ENCODE measurements at places on chromosomes 1 and 21.

- DNase-seq = peak; percentile 41
Measured at GRCh38 chr1:210360852-210361477, 32.3 kb downstream of the HHAT start.

DNA sequence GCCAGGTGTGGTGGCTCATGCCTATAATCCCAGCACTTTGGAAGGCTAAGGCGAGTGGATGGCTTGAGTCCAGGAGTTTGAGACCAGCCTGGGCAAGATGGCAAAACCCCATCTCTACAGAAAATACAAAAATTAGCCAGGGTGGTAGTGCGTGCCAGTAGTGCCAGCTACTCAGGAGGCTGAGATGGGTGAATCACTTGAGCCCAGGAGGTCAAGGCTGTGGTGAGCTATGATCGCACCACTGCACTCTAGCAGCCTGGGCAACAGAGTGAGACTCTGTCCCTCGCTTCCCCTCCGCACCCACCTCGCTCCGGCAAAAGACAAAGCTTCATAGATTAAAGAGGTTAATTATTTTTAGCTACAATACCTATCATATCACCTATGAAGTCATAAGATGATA, 100.0 kb downstream of the HHAT start:
- DNase-seq = no peak

DNA sequence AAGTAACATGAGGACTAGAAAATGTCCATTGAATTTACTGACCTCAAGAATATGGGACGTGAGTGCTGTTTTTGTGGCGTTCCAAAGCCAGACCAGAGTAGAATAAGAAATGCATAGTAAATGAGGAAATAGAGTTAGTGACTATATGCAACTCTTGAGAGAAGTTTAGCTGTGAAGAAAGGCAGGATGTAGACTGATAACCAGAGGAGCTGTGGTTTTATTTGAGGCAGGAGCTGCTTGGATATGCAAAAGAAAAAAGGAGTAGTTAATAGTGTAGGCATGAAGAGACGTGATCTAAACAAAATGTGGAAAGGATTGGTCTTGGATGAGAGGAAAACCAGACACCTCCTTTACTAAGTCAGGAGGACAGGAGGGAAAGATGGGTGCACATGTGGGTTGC, 28.2 kb downstream of the DNAH14 start:
- DNase-seq = no peak

DNA sequence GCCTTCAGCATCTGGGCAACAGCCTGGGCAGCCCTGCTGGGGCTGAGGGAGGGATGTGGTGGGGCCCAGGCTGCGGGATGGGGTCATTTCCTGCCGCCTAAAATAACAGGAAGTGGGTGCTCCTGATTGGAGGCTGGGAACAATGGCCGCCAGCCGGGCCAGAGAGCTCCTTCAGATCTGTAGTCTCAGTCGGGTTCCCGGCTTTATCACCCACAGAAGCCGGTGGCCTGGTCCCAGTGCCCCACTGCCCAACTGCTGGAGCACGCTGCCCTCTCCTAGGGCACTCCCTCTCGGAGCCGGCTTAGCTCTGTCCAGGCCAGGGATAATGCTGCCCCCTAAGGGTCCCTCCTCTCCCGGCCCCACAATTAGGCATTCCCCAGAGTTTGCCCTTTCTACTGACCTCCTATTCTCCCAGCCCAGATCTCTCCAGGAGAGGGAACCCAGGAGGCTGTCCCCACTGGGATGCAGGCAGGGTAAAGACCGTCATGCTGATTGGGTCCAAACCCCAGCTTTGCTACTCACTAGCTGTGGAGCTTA, 5.1 kb downstream of the MAP7D1 start:
- DNase-seq = peak; percentile 47

- no peak for DNase-seq
Measured at GRCh38 chr1:221576268-221576667, 165.6 kb downstream of the DUSP10 start.

DNA sequence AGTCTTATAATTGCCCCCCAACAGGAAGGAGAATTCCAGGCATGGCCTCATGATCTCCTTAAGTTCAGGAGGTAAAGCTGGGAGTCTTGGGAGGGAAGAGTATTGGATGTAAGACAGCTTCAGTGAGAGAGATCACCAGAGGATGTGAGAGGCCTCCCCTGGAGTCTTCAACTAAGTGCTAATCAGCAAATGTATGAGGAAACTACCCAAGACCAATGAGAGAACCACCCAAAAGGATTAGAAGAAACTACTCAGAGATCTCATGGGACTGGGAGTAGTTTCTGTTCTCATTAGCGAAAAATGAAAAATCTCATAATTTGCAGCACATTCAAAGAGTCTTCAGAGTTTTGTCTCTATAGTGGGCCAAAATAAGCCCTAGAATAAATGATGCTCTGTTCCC, 36.6 kb upstream of the WNT2B start:
- no peak for DNase-seq

GRCh38 chr1:86155051-86155806, 1.3 kb downstream of the COL24A1 start:
- no peak for DNase-seq

DNA sequence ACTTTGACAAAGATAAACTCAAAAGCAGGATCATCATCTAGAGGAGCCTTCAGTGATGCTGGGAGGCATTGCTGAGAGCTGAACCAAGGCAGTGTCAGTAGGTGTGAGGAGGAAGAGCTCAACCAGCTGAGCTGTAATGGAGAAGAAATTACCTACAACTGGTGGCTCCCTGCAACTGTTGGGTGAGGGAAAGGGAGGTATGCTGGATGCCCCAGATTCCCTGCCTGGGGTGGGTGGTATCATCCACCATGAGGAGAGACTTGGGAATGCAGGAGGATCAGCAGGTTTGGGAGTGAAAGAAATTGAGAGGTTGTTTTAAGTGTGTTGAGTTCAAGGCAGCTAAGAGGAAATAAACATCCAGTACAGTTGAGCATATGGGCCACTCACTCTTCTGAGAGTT, 199.8 kb downstream of the DNM3 start:
- DNase-seq = no peak

GRCh38 chr1:92333668-92334067, 34.8 kb downstream of the RPAP2 start:
- no peak for DNase-seq

DNA sequence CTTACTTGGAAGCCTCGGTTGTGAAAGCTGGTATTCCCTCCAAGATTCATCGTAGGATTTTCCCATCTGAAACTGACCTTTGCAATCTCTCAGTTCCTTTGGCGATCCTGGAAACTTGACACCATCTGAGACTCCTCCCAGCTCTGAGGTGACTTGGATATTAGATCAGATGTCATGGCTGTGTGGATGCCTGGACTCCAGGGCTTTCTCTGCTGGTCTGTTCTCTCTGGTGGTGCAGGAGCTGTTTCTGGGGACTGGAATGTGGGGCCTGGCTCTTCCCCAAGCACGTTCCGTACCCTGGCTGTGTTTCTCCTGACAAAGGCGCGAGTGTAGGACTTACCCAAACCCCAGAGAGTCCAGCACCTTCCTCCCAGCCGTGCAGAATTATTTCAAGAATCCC, 252.2 kb downstream of the RPS6KC1 start:
- DNase-seq = no peak

GRCh38 chr1:111856411-111857185, 100.9 kb downstream of the DDX20 start:
- no peak for DNase-seq

DNA sequence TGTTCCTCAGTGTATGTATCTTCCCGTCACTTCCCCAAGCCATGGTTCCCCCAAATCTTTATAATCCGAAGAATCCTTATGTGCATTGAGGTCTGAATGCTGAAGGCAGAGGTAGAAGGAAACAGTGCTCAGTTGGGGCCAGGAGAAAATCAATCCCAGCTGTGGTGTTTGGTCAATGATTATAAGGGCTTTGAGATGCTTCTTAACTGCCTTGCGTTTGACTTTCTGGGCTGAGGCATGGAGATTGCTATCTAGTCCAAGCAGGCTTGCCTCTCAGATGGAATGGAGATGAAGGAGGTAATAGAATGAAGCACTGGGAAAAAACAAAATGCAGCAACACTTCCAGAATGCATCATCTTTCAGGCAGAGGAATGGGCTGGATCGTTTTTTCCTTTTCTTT, 3.6 kb upstream of the MAP1LC3C start:
- no peak for DNase-seq

DNA sequence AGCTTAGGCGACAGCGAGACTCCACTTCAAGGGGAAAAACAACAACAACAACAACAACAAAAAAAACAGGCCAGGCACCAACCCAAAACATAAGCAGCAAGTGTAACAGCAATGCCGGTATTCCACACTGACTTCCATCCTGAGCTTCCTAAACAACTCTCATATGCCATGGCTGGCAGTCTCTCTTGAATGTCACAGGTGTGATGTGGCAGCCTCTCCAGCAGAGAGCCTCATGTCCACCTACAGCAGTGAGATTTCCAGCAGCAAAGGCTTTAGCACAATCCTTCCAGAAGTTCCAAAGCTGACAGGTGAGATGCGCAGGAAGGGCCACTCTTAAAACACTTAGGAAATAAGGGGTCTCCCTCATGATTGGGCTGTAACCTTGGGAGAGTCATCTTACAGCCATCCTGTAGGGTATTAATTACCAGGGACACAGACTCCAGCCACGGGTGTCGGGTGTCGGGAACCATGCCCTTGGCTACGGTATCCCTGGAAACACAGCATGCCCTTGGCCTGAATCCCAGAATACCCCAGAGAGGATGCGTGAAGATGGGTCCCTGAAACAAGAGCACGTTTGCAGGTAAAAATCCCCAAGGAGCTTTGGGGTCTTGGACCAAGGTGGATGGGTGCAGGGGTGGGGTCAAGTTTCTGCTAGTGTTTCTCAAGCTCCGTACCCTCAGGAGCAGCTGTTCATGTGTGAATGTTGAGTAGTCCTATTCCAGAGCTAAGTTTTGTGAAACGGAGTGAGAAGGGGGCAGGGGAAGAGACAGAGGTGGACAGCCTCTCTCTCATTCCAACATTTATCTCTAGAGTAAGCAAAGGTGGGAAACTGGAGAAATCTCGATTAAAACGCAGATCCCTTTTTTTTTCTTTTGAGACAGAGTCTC, 31.4 kb downstream of the CLSTN1 start:
- DNase-seq = no peak

- no peak for DNase-seq
Measured at GRCh38 chr1:106289265-106289928, 767.1 kb upstream of the PRMT6 start.

DNA sequence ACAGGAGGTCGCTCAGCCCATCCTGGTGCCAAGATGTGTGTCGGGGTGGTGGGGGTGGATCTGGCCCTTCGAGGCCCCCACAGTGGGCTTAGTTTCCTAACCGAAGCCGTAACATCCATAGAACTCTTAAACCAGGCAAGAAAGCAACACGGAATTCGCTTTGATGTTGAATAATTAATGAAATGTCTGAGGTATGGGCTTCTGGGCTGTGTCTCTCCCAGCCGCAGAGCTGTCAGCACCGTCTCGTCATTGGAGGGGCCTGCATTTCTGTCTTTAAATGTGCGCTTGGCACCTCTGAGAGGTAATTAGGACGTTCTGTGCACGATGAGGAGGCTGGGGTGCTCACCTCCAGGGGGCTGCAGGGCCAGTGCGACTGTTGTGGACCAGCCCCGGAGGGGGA, 13.3 kb upstream of the PLCH2 start:
- no peak for DNase-seq

GRCh38 chr1:199295107-199295506, 656.3 kb downstream of the PTPRC start:
- DNase-seq = no peak

DNA sequence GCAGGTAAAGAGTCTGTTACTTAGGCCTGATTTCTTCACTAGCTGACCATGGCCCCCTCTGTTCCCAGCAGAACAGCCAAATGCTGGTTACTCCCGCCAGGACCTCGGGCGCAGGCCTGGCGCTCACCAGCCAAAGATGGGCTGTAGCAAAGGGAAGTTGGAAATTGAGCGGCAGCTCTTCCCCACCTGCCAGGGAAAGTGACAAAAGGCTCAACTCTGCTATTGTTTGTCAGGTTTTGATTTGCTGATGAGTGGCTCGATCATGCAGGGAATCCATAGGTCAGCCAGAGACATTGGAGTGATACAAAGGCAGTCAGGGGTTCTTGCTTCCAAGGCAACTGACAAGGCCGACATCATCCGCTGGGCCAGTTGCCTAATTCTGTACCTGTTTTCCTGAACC, 120.1 kb downstream of the ASTN1 start:
- no peak for DNase-seq

- DNase-seq = no peak
Measured at GRCh38 chr1:248823517-248824001, 2.2 kb downstream of the SH3BP5L start.

GRCh38 chr1:53063744-53064515, 1.9 kb downstream of the PODN start:
- DNase-seq = no peak

GRCh38 chr1:203183828-203184227, 2.7 kb downstream of the CHI3L1 start:
- DNase-seq = no peak

- no peak for DNase-seq
Measured at GRCh38 chr1:84896279-84896678, 3.3 kb upstream of the LPAR3 start.

DNA sequence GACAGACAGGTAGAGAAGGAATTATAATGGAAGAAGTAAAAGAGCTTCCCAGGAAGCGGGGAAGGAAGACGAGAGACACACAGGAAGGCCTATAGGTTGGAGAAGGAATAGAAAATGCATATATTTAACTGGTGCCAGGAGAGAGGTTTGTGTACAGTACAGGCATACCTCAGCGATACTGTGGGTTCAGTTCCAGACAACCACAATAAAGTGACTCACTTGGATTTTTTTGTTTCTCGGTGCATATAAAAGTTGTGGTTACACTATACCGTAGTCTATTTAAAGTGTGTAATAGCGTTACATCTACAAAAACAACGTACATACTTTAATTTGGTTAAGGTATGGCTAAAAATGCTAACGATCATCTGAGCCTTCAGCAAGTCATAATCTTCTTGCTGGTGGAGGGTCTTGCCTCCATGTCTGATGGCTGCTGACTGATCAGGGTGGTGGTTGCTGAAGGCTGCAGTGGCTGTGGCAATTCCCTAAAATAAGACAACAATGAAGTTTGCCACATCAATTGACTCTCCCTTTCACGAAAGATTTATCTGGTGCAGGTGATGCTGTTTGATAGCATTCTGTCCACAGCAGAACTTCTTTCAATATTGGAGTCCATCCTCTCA, 16.0 kb downstream of the YARS1 start:
- peak; percentile 82 for DNase-seq

- DNase-seq = no peak
Measured at GRCh38 chr21:43716376-43717165, 2.4 kb upstream of the PDXK start.
